ENCODE measurements at places on chromosomes 13 and 19. TPM values are rescaled to one million over a fixed set of nuclear protein-coding genes. Genes with fewer than 3 reads are reported as not detected.

The FBXO17 gene
- not detected for polyA plus RNA-seq

The TJP3 gene
- 2.1 TPM for polyA plus RNA-seq

The TMTC4 gene
- polyA plus RNA-seq = 4.2 TPM

The SMIM44 gene
- polyA plus RNA-seq = not detected

The GPX4 gene
- 235 TPM for polyA plus RNA-seq

The IGFL3 gene
- polyA plus RNA-seq = not detected

The SNRPA gene
- 75.5 TPM for polyA plus RNA-seq

The TNFSF13B gene
- 20.6 TPM for polyA plus RNA-seq

The ZNF358 gene
- 0.94 TPM for polyA plus RNA-seq

- DNase-seq = no peak
These were observed 221.1 kb upstream of the TMTC4 start for GRCh38 chr13:100895651-100896050.

DNA sequence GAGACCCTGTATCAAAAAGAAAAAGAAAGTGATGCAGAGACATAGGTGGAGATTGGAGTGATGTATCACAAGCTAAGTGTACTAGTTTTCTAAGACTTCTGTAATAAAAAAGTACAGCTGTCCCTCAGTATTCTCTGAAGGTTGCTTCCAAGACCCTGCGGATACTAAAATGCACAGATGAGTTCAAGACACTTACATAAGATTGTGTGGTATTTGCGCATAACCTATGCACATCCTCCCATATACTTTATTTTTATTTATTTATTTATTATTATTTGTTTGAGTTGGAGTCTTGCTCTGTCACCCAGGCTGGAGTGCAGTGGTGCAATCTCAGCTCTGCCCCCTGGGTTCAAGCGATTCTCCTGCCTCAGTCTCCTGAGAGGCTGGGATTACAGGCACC lies 13.6 kb upstream of the HAS1 start:
- DNase-seq = no peak

- DNase-seq = no peak
These were observed 2.9 kb upstream of the CCDC9 start for GRCh38 chr19:47253467-47253881.

DNA sequence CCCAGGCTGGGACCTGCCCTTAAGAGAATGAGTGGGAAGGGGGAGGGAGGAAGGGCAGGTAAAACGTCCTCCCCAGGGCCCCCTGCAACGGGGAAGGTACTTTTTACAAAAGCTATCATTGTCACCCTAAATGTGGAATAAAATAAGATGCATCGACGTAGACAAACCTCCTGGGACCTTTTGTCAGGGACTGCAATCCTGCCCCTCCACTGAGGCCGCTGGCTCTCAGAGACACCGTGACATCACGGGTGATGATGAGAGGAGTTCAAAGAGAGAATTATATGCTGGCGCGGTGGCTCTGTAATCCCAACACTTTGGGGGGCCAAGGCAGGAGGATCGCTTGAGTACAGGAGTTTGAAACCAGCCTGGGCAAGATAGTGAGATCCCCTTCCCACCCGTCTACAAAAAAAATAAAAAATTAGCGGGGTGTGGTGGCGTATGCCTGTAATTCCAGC lies 1.8 kb upstream of the MYBPC2 start:
- DNase-seq = peak; percentile 74

GRCh38 chr19:42488783-42489521 lies 39.3 kb downstream of the CEACAM1 start:
- DNase-seq = no peak

DNA sequence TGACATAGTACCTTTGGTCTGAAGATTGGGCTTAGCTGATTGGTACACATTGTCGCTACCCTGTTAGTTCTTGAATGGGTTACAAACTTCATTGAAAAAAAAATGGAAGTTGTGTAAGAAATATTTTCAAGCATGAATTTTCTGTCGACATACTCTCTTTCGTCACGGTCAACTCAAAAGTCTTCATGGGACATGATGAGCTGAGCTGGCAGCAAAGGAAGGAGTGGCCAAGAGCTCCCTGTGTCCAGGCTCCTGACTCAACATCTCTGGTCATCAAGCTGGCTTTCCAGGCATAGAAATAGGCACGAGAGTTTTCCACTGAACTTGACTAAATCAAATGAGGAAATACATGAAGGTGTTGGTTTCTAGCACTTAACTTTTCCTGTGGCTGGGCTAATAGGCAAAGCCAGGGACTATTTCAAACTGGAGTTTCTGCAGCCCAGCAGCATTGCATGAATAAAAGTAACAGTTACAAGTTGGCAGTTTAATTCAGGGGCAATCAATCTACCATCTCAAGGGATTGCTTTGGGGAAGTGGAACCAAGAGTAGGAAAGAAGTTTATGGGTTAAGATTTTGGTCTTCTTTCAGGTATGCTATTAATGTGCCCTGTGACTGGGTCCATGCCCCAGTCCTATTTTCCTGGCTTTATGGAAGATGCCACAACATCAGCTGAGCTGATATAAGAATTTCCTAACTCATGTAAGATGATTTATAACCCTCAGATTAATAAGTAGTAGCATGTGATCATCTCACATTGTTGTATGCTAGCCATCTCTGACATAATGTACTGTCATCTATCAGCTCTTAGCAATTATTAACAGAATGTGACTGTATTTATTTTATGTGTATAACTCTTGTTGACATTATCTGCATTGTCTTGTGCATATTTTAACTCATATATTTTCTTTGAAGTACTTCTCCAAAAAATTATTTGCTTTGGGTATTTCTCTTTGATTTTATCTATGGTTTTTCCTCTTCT lies 385.8 kb downstream of the DLEU7 start:
- no peak for DNase-seq

DNA sequence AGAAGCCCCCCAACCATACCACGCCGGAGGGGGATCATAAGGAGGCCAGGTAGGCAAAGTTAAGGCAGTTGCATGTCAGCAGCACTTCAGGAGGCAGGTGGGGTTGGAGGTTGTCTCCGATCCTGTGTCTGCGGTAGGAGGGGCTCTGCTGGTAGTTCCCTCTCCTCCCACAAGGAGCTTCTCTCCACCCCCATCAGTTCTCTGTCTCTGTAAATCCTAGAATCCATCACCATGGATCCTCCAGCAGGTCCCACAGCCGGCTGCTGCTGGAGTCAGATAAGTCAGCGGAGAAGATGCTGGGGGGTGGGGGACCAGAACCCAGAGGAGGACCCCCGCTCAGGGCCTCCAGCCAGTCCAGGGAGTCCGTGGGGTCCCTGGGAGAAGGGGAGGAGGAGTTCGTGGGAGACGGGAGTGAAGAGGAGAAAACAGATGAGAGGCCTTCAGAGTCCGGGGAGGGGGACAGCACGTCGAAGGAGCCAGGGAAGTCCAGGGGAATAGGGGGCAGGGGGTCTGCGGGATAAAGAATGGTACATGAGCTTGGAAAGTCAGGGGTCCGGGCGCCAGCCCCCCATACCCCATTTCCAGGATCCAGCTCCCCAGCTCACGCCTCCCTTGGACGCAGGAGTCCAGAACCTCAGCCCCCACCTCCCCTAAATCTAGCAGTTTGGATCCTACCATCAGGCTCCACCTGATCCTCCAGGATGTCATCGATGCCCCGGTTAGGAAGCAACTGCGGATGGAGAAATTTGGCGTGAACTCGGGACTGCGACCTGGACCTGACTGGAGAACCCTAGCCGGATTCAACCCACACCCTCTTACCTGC lies 6.3 kb downstream of the MAMSTR start:
- DNase-seq = no peak

GRCh38 chr13:87120476-87120875 lies 550.7 kb upstream of the SLITRK5 start:
- no peak for DNase-seq

All from naive B cell (primary cell).